ENCODE measurements at places on chromosomes 12 and 14.

- no peak for DNase-seq
These were observed 43.6 kb downstream of the DYNC1H1 start for GRCh38 chr14:102007916-102008418.

GRCh38 chr12:100798286-100799160, 3.9 kb downstream of the ANO4 start:
- DNase-seq = no peak

DNA sequence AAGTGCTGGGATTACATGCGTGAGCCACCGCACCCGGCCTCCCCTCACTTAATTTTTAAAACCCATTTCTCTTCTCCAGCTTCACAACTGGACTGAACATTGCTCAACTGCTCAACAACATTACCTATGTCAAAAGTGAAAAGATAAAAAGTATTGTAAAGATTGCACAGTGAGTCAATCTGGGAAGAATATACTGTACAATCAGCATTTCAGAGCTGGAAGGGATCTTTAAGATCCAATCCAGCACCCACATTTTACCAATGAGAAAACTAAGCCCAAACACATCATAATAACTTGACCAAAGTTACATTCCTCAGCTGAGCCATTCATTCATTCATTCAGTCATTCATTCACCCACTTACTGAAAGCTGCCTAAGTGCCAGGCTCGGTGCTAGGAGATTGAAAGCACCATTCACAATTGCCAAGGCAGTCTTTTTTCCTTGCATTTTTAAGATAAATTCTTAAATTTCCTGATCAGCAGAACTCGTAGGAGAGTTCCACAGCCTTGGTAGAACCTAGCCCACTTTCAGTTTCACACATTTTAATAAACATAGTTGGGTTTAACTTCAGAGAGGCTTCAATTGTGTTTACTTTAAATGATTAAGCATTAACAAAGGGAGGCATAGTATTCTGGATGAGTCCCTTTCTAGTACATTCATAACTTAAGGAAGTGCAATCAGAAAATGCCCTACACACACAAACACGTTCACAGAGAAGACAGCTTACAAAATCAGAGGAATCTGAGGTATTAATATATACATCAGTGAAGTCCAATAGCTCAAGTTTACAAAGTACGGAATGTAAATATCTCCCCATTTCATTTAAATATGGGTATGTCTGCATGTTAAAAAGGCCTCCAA, 3.0 kb downstream of the GALNT4 start:
- no peak for DNase-seq

- DNase-seq = no peak
These were observed 6.9 kb downstream of the CCDC197 start for GRCh38 chr14:94004015-94004414.

DNA sequence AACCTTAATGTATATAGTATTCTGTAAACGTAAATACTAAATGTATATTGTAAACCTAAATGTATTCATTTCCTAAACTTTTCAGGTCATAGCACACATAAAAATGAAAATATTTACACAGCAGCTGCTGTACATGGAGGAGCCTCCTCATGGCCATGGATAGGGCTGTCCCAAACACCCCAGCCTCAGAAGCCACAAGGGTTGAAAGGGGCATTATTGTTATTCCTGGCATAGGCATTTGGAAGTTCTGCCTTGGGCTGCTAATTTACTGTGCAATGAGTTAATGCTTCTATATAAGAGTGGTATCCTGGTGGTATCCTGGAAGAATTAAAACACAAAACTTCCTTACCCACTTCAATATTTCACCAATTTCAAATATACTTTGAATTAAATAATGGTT, 159.4 kb downstream of the SLC5A8 start:
- no peak for DNase-seq

DNA sequence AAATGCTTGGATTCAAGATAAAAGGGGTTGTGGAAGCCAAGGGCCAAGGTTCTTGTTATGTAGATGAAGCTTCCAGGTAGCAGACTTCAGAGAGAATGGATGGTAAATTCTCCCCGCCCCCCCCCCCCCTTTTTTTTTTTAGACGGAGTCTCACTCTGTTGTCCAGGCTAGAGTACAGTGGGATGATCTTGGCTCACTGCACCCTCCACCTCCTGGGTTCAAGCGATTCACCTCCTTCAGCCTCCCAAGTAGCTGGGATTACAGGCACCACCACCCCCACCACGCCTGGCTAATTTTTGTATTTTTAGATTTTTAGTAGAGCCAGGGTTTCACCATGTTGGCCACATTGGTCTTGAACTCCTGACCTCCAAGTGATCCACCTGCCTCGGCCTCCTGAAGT, 4.1 kb downstream of the DGLUCY start:
- DNase-seq = no peak

DNA sequence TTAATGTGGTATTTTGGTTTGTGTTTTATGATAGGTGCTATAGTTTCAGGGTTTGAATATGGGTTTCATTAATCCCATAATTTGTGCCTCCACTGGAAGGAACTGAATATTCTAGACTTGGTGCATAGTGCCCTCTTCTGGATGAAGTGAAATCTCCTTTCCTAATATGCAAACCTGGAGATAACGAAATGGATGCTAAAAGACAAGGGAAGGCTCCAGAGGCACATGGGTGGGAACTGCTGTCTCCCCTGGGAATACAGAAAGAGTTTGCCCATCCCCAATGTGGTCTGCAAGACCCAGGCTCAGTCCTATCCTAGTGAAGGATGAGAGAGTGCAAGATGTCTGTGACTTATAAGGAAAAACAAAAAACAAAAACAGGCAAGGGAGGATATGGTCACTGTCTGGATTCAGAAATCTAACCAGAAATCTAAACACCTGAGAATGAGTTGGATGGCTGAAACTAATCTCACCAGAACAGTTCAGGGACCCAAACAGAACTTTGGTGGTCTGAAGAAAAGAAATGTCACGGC, 142.3 kb upstream of the TMPO start:
- DNase-seq = no peak

DNA sequence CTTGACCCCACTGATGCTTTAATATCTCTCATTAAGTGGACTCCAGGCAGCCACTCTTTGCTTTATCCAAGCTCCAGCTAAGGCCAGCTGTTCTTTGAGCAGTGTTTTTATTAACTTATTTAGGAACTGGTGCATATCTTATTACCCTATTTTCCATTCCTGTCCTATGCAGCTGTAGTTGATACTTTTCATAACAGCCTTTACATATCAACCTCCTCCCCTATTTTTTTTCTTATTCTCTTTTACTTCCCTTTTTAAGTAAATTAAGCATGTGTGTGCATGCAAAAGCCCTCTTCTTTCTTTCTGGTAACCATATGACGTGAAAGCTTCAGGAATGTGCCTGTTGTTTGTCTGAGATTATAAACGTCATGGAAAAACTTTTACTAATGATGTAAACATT, 121.2 kb downstream of the PTPRQ start:
- no peak for DNase-seq

DNA sequence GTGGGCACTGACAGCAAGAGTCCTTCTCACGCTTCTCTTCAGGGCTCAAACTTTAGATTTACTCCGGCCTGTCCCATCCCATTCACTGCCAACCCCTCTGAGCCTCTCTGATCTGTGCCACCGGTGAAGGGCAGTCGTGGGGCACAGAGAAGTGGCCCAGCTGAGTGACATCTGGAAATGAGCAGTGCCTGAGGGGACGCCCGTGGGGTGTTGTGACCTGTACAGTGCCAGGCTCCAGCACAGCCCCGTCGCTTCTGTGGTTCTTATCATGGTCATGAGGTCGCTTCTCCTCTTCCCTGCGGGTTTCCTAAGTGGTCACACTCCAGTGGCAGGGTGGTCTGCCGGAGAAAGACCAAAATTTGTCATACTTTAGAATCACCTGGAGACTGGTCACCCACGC, 4.1 kb downstream of the BDKRB2 start:
- DNase-seq = no peak

GRCh38 chr14:94601884-94602391, 10.3 kb upstream of the SERPINA3 start:
- no peak for DNase-seq

DNA sequence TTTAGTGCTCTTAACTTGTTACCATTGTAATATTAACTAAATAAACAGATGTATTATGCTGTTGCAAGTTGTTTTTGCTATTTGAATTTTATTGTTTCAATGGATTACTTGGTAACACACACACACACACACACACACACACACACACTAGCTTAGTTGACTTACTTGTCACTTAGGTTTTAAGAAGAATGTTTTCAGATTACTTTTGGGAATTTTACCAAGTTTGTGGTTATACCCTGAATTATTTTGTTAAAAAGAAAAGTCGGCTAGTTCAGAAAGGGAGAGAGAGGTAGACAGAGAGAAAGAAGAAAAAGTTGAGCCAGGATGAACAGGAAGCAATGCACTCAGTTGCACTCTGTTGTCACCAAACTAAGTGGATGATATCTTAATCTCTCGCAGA, 5.3 kb downstream of the SSTR1 start:
- no peak for DNase-seq

GRCh38 chr12:92114834-92115233, 30.8 kb downstream of the BTG1 start:
- DNase-seq = no peak

DNA sequence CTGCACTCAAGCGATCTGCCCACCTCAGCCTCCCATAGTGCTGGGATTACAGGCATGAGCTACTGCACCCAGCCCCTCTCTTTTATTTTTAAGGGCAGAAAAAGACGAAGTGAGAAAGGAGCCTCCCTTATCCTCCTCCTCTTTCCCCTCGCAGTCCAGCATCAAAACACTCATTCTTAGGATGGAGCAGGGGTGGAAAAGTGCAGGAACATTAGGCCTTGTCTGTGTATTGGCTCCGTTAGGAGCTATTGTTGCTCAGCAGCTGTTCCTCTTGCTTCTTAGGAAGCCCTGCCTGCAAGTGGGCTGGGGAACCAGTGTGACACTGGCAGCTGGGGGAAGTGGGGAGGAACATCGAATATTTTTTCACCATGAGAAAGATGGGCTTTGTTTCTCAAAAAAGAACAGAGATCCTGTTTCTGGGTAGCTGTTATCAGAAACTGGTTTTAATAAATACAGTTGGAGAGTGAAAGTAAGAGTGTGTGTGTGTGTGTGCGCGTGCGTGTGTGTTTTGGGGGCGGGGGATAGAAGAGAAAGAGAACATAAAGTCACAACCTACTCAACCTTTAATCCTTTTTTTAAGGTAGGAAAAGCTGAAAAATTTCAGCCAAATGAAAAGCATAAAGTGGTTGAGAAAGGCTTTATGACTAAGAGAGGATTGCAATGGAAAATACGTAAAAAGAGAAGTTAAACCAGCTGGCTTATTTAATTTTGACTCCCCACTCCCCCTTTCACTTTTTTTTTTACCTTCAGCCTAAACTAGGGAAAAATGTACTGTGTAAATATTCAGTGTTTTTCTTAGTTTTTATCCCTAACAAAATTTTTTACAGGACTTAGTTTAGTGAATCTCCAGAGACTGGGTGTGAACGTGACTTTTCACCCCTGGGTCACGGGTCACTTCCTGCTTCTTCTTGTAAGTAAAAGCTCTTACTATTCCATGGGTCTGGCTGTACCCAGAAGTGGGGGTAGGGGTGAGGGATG, 197.2 kb upstream of the PLEKHG7 start:
- peak; percentile 11 for DNase-seq

- no peak for DNase-seq
These were observed 38.7 kb downstream of the TUNAR start for GRCh38 chr14:95915330-95915729.

DNA sequence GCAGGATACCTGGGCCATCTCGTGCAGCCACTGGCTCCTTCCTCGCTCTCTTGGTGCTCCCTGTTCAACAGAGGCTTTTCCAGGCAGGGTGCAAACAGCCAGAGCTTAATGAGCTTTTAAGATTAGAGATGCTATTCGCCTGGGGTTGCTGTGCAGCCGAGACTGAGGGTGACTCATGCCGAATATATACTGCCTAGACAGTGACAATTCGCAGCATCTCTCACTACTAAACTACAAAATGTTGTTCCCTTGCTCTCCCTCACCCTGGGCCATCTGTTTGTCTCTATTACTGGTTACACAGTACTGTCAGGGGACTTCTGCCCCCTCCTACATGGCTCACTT, 26.0 kb upstream of the TESC start:
- DNase-seq = no peak

- no peak for DNase-seq
These were observed 185.0 kb downstream of the PLCZ1 start for GRCh38 chr12:18552829-18553228.

Measured in T-helper 17 cell (primary cell).